ENCODE measurements at places on chromosomes 1 and 21. TPM values are rescaled to one million over a fixed set of nuclear protein-coding genes. Genes with fewer than 3 reads are reported as not detected.

DNA sequence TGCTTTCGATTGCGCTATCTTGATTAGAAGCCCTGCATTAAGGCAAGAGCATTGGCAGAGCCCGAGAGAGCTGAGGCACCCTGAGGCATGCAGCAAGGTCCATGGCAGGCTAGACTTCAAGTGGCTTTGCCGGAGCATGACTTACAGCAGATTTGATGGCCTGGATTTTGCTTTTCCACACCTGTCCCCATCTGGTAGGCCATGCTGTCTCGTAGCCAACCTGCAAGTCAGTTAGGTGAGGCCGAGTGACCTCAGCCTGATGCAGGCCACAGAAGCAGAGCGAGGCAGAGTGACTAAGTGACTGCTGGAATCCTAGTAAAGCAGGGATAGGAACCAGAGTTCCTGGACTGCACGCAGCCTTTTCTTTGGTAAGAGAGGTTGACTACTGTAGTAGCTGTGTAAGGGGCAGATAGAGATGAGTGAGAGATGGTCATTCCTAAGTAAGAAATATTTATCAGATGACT, 148.9 kb downstream of the PBX1 start:
- no peak for DNase-seq

CASP9 gene
- polyA plus RNA-seq = 25.8 TPM

GRCh38 chr21:19937619-19938018, 1060.6 kb upstream of the NCAM2 start:
- DNase-seq = no peak

DNA sequence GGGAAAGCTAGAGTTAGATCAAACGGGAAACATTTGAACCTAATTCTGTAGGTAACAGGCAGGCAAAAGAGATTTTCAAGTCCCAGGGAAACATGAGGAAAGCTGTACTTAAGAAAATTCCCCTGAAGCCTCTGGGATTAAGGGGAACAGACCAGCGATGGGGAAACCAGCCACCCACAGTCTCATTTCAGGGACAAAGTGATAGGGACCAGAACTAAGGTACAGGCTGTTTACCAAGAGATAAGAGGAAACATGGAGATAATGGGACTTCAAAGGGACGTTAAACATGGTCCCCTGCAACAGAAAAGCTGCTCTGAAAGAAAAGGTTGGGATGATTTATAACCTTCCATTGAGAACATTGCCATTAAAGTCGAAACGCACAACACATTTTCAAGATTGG, 84.4 kb downstream of the NTPCR start:
- DNase-seq = no peak

CCDC185 gene
- polyA plus RNA-seq = 0.10 TPM

- DNase-seq = no peak
Observed at GRCh38 chr1:17569200-17570139, 30.0 kb downstream of the ARHGEF10L start.
